ENCODE measurements at places on chromosomes 7 and 10.

GRCh38 chr10:132517951-132518521 is 19.6 kb upstream of the INPP5A start:
- DNase-seq = no peak

DNA sequence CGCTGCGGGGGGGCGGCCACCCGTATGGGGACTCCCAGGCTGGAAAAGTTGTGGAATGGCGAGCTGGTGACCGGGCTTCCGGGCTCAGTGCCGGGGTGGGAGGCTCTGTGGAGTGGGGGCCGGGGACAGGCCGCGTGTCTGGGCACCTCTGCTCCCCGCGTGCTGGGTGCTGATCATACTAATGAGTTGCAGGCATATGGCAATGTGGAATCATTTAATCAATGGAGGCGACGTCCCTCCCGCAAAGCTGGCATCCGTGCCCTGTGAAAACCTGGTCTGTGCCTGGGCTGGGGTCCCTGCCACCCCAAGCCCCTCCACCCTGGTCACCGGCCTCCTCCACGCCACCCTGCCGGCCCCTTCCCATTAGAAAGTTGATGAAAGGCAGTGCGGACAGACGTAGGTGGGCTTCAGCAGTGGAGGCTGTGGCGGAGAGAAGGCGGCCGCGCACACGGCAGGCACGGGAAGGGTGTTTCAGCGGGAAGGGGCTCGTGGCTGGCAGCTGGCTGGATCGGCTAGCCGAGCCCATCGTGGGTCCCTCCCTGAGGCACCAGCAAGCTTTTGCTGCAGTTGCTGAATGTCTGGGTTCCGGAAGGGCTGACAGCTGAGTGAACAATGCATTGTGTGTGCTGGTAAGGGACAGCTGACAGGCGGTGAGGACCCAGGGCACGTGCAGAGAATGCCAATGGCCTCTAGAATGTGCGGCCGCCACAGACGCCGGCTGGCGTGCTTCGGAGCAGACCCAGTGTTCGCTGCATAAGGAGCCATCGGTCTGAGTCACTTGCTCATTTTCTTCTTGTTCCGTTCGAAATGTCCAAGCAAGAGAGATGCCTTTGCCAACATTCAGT is 1.5 kb downstream of the ADGRA1 start:
- DNase-seq = no peak

GRCh38 chr10:93542358-93542791 is 24.1 kb upstream of the FFAR4 start:
- DNase-seq = peak; percentile 52

- peak; percentile 20 for DNase-seq
Observed at GRCh38 chr7:117780832-117781231, 92.4 kb downstream of the CTTNBP2 start.

- DNase-seq = no peak
Observed at GRCh38 chr7:148994576-148994975, 33.7 kb downstream of the PDIA4 start.

GRCh38 chr7:37449621-37450020 is 957 bp upstream of the ELMO1 start:
- DNase-seq = no peak

- DNase-seq = peak; percentile 49
Observed at GRCh38 chr7:95723583-95724180, 48.7 kb upstream of the DYNC1I1 start.

DNA sequence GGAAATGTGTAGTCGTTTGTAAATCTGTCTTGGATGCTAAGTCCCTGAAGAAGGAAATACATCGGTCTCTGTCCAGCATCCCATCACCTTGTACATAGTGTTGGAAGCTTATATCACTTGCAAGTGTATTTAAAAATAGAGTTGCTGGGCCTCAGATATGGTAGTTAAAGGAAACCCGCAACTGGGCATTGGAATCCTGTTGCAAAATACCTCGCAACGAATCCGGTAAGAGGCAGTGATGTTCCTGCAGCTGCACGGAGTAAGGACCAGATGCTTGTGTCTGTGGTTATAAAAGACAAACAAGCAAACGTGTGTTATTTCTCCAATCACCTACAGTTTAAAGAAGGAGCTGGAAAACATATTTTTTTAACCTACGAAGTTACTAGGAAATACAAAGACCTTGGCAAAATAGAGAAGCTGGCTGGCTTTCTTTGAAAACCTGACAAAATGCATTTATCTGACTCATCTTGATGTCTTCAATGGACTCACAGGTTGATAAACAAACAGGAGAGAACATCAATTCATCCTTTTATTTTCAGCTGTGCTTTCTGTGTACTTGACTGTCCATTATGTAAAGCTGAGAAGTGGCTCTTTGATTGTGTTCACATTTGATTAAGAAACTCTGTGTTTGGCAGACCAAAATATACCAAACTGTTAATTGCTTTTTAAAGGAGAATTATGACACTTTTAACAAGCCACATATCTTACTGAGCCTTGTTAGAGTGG is 326.4 kb downstream of the SFMBT2 start:
- no peak for DNase-seq

DNA sequence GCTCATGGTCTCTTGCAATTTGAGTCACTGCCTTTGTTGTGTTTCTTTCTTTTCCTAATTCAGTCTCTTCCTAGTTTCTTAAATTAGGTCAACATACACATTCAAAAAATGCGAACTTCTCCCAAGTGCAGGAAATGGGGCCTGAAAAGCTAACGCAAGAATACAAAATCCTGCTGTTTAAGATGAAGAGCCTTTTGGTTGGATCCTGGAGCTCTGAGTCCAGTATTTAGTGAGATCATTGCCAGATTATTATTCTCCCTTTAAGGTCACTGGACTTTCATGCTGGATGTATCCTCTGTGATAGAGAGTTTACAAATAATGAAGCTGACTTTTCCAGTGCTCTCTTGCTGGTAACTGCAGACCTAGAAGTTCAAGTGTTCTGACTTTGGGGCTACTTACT is 401.9 kb upstream of the MKI67 start:
- DNase-seq = no peak

DNA sequence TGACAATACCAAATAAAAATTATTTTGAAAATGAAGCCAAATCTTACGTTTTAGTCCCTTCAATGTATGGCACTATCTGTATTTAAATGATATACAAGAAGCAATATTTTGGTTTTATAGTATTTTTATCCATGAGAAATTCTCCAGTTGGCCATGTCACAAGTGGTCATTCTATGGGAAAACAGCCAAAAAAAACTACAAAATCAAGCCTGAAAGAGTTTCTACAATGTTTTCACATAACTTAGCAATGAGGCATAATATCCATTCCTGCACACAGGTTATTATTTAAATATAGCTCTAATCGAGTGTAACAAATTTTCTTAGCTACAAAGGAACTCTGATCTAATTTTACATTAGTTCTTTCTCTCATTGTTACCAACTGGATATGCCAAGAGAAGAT is 5.4 kb downstream of the RAB11FIP2 start:
- DNase-seq = peak; percentile 73

- DNase-seq = peak; percentile 27
Observed at GRCh38 chr7:40300146-40300670, 165.4 kb downstream of the SUGCT start.

GRCh38 chr7:25922296-25922695 is 229.7 kb upstream of the NFE2L3 start:
- no peak for DNase-seq

DNA sequence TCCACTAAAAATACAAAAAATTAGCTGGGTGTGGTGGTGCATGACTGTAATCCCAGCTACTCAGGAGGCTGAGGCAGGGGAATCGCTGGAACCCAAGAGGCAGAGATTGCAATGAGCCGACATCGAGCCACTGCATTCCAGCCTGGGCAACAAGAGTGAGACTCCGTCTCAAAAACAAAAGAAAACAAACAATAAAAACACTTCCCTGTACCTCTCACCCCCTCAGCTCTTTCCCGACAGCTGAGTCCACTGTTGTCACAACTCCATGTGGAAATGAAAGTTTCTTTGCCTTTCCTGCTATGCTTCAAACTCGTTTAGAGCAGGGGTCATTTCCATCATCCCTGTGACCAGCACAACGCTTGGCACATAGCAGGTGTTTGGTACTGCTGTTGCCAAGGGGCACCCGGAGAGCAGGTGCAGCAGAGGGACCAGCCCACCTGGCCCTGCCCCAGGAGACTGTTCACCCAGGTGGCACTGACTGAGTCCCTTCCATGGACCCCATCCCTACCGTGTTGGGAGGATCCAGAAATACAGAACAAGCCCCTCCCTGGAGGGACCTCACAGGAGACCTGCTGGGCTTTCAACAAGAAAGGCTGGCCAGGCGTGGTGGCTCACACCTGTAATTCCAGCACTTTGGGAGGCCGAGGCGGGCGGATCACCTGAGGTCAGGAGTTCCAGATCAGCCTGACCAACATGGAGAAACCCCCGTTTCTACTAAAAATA is 4.9 kb downstream of the TMEM130 start:
- DNase-seq = peak; percentile 50

- DNase-seq = peak; percentile 9
Observed at GRCh38 chr10:13715100-13715499, 128.3 kb downstream of the PRPF18 start.

DNA sequence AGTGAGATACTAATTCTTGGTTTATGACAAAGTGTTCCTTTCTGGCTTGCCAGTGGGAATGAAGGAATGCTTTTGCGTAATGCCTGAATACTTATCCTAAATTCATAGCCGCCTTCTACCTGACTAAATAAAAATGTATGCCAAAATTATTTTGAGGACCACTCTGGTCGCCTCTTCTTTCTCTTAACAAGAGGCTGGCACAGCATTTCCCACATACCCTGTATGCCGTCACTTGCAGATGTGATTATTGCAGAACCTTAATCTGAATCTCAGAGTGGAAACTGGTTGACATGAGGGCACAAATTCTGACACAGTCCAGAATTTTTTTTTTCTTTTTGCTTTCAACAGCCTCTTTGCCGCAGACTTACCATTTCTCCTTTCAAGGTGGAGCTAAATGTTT is 124.6 kb upstream of the GLCCI1 start:
- DNase-seq = peak; percentile 44

DNA sequence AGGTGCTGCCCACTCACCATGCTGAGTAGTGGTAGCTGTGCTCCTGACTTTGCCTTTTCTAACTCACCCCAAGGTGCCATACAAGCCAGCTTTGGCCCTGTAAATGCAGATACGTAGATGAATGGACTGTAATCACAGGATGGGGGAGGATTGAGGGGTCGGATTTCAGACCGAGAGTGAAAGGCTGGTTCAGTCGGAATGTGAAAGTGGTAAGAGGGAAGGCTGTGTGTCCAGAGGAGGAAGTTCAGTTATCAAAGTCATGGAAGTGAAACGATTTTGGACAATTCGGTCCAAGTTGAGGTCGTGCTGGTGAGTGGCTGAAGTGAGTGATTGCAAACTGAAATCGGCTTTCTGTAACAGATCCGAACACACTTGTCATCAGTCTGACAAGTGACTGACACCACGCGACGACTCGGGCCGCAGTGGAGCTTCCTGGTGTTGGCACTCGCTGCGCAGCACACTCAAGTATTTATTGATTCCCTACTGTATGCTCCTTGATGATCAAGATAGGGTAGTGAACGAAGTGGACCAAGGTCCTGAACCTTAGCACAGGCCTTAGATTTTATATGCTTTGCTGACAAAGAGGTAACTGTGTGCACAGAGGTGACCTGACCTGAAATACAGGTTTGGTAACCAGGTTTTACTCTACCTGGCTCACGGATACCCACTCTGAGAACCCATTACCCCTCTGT is 10.5 kb downstream of the ZNF282 start:
- no peak for DNase-seq

- peak; percentile 48 for DNase-seq
Observed at GRCh38 chr10:98403812-98404504, 11.0 kb downstream of the PYROXD2 start.

DNA sequence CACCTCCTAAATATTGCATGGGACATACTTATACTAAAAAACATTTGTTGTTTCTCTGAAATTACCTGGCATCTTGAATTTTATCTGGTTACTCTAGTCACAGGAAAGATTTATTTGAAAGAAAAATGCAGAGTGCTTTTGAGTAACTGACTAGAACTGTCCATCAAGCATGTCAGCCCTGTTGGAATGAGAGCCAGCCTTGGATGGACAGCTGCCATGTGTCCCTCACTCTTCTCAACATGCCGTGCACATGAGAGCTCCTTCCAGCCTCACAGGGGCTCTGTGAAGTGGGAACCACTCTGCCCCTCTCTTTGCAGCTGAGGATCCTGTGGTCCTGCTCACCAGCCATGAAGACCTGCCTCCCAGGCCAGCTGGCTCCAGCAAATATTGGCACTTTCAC is 118.3 kb upstream of the SHH start:
- DNase-seq = no peak

GRCh38 chr7:116447436-116447835 is 52.1 kb upstream of the CAV2 start:
- DNase-seq = no peak

- DNase-seq = no peak
Observed at GRCh38 chr7:116980354-116980753, 27.1 kb downstream of the ST7 start.

- DNase-seq = no peak
Observed at GRCh38 chr7:72326365-72326764, 85.8 kb downstream of the CALN1 start.

- no peak for DNase-seq
Observed at GRCh38 chr10:92938841-92939240, 90.5 kb downstream of the EXOC6 start.

DNA sequence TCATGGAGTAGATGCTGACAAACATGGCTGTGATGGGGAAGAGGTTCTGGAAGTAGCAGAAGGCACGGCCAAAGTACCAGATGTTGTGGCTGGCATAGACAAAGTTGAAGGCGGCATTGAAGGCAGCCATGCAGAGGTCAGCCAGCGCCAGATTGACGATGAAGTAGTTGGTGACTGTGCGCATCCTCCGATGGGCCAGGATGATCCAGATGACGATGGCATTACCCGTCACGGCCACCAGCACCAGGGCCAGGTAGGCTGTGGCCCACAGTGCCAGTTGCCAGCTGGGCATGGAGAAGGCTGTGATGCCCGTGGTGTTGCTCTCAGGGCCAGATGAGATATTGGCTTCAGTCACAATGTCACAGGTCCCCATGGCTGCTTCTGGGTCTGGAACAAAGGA is 767 bp downstream of the TACR2 start:
- DNase-seq = no peak

Data from adipocyte (in vitro differentiated cells).